Activated naive CD4-positive, alpha-beta T cell treated with anti-CD3 and anti-CD28 coated beads, Interleukin-2, amount 10 ng/mL, durations not matched to agents 7 days and 5 days (primary cell): ENCODE measurements at places on chromosomes 2 and 18.

GRCh38 chr2:3001615-3002560 is 375.7 kb downstream of the EIPR1 start:
- no peak for DNase-seq

GRCh38 chr18:8084160-8084559 is 517.0 kb downstream of the PTPRM start:
- no peak for DNase-seq

DNA sequence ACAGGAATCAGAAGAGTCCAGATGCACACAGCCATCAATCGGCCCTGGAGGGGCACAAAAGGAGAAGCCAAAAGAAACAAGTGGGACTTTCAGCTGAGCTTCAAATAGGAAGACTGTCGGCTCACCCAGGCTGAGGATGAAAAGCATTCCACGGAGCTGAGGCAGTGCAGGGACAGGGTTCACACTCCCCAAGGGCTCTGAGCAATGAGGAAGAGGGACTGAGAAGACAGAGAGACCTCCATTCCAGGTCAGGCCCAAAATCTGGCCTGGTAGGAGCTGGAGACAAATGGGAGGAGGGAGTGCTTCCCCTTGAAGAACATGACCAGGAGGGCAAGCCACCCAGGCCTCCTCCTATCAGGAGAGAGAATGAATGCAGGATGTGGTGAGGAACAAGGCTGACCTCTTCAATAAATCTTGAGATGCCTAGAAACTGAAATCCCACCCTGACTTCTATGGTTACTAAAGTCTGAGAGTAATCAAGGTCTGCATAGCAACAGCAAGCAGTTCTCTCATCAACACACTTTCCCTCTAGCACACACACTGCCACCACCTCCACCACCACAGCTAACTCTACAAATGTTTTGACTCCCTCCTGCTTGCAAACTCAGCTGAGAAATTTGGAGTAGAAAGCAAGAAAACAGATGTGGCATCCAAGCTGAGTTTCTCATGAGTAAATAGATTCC is 434.4 kb downstream of the TNS1 start:
- no peak for DNase-seq

DNA sequence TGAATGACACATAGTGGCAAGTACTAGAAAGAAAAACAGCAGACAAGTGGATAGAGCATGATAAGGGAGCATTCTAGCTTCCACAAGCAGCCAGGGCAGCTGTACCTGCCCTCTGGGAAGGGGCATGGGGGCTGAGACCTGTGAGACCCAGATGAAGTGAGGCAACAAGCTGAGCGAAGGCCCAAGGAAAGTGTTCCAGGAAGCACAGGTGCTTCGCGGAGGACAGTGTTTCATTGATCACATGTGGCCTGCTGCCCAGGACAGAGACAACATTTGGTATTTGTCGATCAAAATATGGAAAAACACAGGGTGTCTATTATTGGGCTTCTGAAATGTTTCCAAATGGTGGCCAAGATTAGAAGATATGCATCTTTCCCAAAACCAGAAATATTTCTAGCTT is 149.1 kb downstream of the ZNF516 start:
- no peak for DNase-seq

GRCh38 chr2:43541165-43541564 is 54.7 kb downstream of the THADA start:
- DNase-seq, result no peak

DNA sequence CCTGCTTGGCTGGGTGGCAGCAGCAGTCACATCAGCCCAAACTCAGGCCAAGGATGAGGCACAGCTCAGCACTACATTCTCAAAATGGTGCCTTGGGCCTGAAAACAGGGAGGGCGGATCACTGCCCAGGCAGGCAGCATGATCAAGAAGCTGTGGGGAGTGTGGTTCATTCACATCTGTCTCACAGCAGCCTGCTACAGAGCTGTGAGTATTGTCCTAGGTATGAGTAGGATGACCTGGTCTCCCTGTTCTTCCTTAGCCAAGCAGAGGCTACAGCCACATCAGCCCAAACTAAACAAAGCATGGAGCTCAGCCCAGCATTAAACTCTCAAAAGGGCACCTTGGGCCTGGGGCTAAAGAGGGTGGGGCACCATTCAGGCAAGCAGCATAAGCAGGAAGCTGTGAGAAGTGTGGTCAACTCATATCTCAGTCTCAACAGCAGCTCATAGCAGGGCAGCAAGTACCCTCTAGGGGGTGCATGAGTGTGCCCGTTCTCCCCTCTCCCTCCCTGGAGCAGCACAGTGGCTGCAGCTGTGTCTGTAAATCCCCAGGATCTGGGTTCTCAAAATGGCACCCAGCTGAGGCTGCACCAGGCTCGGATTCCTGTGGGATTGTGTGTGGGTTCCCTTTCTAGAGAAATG is 139.6 kb downstream of the TRABD2A start:
- peak; percentile 69 for DNase-seq

DNA sequence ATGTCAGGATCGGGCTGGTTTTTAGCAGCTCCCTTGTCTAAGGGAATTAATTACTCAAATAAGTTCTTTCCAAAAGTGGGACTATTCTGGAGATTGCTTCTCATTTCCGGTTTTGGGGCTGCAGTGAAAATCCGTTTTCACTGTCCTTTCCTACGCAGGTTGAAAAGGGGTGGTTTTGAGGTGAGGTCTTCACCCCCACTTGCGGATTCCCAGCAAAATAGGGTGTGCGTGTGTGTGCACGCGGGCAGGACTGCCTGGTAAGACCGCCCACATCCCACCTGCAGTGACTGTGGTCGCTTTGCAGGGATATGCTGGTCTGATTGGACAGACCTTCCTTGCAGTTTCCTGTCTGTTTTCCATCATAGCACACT is 472 bp upstream of the PLEKHM3 start:
- peak; percentile 43 for DNase-seq

GRCh38 chr18:3449512-3450011 is 410 bp upstream of the TGIF1 start:
- DNase-seq, result no peak

- no peak for DNase-seq
Measured at GRCh38 chr2:28231110-28231631, 161.5 kb upstream of the FOSL2 start.

DNA sequence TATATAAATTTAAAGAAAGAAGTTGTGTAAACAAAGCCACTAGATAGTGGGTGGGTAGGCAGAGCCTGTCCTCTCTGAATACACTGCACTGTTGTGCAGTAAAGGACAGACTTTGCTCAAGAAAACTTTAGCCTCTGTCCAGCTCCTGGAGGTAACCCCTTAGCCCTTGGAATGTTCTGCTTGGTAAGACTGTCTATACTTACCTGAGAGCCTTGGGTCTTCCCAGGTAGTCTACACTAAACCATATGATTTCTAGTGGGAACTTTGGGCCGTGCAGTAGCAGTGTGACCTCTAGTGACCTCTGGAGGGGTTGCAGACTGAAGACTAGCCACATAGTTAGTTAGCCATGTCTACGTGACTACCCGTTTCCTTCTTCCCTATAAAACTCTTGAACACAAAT is 678.3 kb upstream of the NRXN1 start:
- DNase-seq, result no peak

DNA sequence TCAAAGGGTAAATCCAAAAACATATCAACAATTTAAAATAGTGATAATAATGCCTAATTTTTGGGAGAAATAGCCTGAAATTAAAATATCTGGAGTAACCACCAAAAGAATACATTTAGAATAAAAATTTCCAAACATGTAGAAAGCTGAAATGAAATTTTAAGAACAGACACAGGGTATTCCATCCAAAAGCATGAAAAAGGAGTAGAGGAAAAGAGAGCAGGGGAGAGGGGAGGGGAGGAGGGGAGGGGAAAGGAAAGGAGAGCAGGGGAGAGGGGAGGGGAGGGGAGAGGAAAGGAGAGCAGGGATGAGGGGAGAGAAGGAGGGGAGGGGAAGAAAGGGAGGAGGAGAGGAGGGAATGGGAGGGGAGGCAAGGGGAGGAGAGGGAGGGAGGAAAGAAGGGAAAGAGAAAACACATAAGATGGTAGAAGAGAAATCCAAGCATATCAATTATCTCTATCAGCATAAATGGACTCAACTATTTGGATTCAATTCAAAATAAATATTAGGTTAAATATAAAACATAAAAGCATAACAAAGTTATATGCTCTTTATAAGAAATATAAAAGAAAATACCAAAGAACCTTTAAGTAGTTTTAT is 141.1 kb downstream of the ZNF385B start:
- DNase-seq, result no peak

- no peak for DNase-seq
Measured at GRCh38 chr2:181805228-181806038, 86.1 kb upstream of the ITPRID2 start.

GRCh38 chr2:38933653-38934052 is 44.0 kb downstream of the ARHGEF33 start:
- DNase-seq, result no peak

- no peak for DNase-seq
Measured at GRCh38 chr2:15943378-15944280, 3.3 kb downstream of the MYCN start.

DNA sequence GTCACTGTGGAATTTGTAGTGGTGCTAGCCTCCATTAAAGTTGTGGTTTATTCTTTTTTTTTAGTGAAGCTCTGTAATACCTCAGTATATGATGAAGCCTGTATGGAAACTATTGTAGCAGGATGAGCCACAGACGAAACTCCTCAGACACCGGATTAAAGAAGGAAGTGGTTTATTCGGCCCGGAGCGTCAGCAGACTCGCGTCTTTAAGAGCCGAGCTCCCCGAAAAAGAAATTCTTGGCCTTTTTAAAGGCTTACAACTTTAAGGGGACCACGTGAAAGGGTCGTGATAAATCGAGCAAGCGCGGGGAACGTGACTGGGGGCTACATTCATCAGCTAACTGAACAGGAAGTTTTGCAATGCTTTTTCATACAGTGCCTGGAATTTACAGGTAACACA is 8.1 kb upstream of the CCL20 start:
- DNase-seq, result peak; percentile 38

DNA sequence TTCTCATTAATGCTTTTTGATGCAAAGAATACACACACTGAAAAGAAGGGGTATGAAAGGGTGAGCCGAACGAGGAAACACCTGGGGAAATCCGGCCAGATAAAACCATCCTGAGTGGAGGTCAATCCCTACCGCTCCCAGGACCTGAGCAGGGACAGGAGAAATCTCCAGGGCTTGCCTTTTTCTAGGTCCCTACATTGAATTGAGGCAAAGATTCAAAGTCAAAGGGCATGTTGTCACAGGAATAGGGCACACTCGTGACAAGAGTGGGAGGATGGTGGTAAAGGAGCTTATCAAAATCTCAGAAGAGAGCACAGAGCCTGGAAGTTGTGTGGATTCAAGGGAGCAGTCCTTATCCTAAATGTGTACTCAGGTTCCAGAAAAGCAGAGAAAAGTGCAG is 61.2 kb upstream of the ACKR3 start:
- DNase-seq, result no peak

- DNase-seq, result no peak
Measured at GRCh38 chr2:76760367-76760704, 761.8 kb downstream of the LRRTM4 start.

GRCh38 chr2:15649561-15650255 is 58.0 kb downstream of the DDX1 start:
- no peak for DNase-seq

GRCh38 chr2:171811245-171811628 is 82.8 kb downstream of the SLC25A12 start:
- DNase-seq, result no peak

DNA sequence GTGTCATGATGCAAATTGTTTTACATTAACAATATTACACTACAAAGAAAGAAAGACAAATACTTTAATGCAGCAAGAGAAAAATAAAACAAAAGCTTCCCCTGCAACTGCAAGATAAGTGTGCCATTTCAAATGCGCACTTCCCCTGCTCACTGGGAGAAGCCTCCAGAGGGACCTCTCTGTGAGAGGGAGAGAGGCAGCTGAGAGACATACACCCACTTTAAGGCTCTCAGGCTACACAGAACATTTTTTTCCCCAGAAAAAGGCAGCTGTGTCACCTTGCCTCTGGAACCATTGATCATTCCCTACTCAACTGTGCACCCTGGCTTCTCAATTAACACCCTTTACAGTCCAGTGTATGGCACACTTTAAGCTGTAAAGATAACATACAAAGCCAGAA is 75.2 kb downstream of the DPP4 start:
- DNase-seq, result no peak

DNA sequence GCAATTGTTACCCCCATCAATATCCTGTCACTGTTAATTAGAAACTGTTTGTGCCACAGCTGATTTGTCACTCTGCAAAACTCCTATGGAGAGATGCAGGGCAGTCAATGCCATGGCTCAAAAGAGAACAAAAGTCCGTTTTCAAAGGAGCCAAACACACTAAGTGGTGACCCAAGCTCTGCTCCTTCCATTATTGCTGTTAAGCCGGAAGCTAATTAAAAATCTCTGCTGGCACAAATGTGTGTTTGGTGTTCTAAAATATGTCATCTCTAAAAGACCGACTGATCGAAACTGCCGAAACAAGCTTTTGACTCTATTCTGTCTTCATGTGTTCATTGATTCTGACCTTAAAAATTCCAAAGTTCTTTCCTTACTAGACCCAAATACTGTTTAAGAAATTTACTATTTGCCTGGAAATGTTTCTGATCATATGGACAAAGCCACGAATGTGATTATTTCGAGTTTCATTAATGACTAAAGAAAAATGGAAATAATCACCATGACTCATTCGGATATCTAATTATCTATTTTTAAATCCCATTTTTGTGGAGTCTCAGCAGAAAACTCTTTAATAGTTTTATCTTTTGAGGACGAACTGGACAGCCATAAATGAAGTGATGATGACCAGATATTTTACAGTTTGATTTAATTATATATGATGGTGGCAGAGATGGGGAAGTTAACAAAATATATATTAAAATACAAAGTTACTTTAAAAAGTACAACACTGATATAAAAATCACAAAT is 287.6 kb downstream of the SOCS6 start:
- DNase-seq, result no peak

GRCh38 chr2:56292951-56293350 is 109.2 kb downstream of the CCDC85A start:
- DNase-seq, result no peak

DNA sequence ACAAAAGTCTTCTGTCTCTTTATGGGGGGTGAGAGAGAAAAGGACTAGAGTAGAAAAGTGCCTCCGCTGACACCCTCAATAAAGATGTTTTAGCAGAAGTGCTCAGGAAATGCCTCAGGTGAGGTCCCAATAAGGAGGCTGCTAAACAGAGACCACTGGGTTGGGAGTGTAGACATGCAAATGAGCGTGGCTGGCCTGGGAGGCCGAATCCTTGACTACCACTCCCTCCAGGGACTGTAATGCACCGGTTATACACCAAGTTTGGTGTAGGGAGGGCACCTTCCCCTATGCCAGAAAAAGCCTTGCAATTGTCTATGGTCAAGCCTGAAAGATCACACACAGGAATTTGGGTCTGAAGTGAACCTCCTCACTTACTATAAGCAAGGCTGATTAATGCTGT is 1.8 kb downstream of the TMX3 start:
- no peak for DNase-seq

- no peak for DNase-seq
Measured at GRCh38 chr18:44133483-44133882, 547.2 kb upstream of the SETBP1 start.

GRCh38 chr2:32189011-32189410 is 23.3 kb downstream of the SLC30A6 start:
- DNase-seq, result no peak

GRCh38 chr2:111176867-111177266 is 56.2 kb downstream of the BCL2L11 start:
- DNase-seq, result no peak
